NCI-H748 treated with DMSO at 0.1 percent for 48 hours (cell line): ENCODE measurements at places on chromosomes 13 and 19.

- no peak for DNase-seq
Measured at GRCh38 chr19:1262623-1263123, 6.5 kb upstream of the CIRBP start.

DNA sequence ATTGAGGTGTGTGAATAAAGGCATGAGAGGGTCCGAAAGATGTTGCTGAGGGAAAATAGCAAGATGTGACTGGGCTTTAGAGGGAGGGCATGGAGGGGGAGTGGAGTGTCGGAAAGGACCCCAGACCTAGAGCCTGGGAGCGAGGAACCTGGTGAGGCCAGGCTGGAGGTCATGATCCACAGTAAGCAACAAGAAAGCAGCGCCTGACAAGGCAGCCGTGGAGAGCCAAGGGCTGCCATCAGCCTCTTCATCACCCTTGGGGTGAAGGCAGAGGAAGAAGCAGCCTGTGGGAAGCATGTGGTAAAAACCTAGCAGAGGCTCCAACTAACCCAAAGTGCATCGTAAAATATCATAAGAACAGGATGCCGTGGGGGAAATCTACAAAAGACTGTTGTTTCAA lies 162.8 kb upstream of the SOX1 start:
- DNase-seq: no peak

- no peak for DNase-seq
Measured at GRCh38 chr13:40148742-40149141, 493.3 kb downstream of the COG6 start.

DNA sequence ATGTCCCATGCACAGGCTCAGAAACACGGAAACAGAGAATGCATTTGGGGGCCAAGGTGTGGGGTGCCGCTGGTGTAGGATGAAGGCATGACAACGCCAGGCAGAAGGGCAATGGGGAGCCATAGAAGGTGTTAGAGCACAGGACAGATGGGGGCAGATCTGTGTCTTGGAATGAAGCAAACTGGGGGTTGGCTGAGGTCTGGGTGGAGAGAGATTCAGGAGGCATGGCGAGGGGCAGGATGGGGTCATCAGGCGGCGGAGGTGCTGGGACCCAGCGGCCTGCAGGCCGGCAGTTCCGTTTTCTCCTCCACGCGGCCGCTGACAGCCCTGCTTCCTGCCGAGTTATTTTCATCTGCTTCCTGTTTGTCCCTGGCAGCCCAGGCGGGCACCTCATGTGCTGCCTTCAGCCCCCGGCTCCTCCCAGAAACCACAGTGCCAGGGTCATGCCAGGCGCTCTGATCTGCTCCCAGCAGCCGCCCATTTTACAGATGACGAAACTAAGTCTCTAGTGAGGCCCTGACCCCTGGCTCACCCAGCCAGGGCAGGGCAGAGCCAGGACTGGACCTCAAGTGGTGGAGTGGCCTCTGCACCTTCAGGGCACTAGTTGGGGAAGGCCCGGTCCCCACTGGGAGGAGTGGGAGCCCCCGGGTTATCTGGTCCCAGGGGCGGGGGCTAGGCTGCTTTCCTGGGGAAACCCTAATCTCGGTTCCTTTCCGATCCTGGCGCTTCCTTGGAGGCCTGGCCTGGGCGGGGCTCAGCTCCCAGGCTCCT lies 2.2 kb downstream of the ARHGAP45 start:
- no peak for DNase-seq

DNA sequence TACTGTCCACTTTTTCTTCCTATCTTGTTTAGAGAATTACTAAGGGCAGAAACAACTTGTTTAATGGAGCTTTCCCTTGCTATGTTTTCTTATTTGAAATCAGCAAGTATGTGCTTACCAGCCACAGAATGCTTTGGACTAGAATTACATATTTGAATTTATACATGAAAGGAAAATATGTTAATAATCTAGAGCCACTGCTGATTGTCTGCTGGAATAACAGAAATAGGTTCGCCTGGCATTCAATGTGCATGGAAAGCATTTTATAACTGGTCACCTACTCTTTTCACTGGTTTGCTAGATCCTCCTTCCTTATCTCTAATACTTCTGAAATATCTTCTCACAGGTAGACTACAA lies 8.0 kb downstream of the EFNB2 start:
- no peak for DNase-seq

DNA sequence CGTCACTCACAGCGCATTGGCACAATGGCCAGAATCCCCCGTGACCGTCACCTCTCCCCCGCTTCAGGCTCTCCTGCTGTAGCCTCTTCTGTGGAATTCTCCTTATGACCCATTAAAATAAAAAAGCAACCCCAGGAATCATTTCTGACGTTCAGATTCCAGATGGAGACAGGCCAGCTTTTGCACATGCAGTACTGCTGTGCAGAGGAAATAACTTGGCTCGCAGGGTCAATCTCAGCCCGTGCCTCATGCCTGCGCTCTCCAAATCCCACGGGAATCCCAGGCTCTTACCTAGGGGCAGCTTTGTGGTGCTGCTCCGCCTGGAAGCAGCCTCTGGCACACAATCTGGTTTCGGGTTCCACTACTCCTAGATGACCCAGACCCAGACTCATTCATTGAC lies 32.7 kb upstream of the SOX1 start:
- DNase-seq: no peak

- DNase-seq: no peak
Measured at GRCh38 chr19:45141203-45141900, 19.4 kb downstream of the NKPD1 start.

- peak; percentile 20 for DNase-seq
Measured at GRCh38 chr13:45367358-45367757, 26.4 kb upstream of the TPT1 start.
